ENCODE measurements at places on chromosomes 16 and 17. TPM values are rescaled to one million over a fixed set of nuclear protein-coding genes. Genes with fewer than 3 reads are reported as not detected.

MYCBPAP gene
- 0.60 TPM for total RNA-seq

GAS2L2 gene
- total RNA-seq, result not detected

SDK2 gene
- total RNA-seq, result 11.8 TPM

KRTAP1-3 gene
- not detected for total RNA-seq

C16orf78 gene
- not detected for total RNA-seq

PSMC5 gene
- 79.1 TPM for total RNA-seq

All from airway epithelial cell (primary cell).